ENCODE measurements at places on chromosomes 3 and 15.
A peak's percentile ranks its signal among the peaks of the same experiment; 100 is the strongest.

DNA sequence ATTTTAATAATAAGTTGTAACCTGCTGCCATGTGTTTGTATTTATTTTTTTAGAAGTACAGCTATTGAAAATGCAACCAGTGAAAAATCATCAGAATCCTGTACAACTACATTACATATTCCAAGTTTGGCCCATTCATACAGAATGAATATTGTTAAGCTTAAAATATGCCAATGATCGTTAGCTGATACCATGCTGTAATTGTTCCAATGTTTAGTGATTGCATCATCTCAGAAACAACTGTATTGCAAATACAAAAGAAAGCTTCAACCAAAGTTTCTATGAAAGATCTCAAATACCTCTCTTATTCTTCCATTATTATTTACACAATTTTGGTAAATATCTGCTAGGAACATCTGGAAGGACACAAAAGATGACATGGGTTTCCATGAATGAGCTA is 51.6 kb upstream of the ALCAM start:
- DNase-seq = no peak

DNA sequence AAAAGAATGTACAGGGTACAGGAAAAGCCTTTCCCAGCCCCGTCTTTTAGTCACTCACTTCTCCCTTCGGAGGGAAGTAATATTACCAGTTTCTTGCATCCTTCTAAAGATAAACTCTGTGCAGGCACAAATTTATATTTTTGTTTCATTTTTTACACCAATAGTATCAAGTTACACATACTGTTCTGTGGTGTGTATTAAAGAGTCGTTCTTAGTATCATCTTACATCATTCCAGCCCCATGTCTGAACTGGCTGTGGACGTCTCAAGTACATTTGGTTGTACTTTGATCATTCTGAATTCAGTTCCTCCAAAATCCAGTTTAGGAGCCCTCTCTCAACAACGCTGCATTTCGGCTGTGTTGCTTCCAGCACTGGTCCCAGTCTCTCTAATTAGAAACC is 68.7 kb downstream of the LMLN start:
- no peak for DNase-seq

DNA sequence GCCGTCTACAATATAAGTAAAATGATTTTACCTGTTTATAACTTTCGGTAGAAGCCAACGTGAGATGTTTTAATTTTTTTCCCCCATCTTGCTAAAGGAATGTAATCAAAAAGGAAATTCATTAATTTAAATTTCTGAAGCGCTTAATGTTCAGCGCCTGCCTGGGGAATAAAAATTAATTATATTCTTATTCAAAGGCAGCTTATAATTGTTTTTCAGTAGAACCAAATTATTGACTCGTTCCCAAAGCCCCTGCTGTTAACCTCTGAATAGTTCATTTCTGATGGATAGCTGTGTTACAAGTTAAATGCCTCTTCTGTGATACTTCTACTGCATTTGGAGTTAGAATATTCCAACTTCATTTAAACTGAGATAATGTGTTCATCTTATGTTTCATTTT is 51.6 kb downstream of the ARMC8 start:
- no peak for DNase-seq

GRCh38 chr15:62663547-62663946 is 379.0 kb upstream of the TPM1 start:
- DNase-seq = no peak

DNA sequence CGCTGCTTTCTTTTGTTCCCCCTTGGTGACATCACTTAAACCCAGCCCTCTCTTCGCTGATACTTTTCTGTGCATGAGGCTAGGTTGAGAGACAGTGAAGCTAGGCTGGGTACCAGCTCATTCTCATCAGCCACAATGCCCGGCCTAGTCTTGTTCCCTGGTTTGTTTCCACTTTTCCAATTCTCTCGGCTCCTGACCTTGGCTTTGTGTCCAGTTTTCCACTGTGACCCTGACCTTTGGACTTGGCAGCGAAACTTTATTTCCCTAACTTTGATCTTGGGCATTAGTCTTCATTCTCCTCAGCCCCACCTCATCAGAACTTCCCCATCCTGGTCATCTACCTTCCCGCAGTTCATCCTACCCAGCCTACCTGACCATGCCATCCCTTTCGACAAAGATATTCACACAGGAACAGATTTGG is 908 bp upstream of the ADPGK start:
- no peak for DNase-seq

- no peak for DNase-seq
These were observed 101.8 kb downstream of the BDH1 start for GRCh38 chr3:197454014-197454413.

GRCh38 chr3:32835961-32836360 is 18.2 kb downstream of the TRIM71 start:
- no peak for DNase-seq

- no peak for DNase-seq
These were observed 43.4 kb upstream of the ARL14 start for GRCh38 chr3:160633361-160634083.

DNA sequence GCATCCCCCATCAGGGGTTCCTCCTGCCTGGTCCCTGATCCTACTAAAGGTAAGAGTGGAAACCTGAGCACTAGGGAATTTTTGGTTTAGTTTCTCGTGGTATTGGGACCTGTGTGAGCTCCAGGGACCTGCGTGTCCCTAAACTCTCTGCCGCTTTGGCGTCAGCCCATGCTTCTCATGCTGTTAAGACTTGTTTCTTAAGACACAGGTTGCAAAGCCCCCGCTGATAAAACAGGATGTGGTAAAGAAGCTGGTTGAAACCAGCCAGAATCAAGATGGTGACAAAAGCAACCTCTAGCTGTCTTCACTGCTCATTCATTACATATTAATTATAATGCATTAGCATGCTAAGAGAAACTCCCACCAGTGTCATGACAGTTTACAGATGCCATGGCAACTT is 64.6 kb downstream of the LYZL4 start:
- DNase-seq = no peak

- DNase-seq = no peak
These were observed 36.5 kb downstream of the BOC start for GRCh38 chr3:113247675-113248458.

DNA sequence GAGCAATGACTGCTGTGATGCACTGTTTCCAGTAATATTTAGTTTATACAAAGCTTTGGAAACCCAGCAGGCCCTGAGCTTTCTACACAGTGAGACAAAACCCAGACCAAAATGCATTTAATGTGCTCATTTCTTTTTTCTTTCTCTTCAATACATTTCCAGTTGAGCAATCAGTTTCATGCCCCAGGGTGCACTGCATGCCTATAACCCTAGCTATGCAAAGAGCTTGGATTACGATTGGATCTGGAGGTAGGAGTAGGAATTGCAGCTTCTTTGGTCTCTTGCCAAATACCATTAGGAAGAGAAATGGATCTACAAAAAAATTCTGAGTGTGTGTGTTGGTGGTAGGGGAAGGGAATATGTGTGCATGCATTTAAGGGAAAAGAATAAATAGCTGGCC is 1001.4 kb downstream of the SQOR start:
- DNase-seq = no peak

GRCh38 chr3:36295296-36295695 is 85.0 kb upstream of the STAC start:
- DNase-seq = no peak

DNA sequence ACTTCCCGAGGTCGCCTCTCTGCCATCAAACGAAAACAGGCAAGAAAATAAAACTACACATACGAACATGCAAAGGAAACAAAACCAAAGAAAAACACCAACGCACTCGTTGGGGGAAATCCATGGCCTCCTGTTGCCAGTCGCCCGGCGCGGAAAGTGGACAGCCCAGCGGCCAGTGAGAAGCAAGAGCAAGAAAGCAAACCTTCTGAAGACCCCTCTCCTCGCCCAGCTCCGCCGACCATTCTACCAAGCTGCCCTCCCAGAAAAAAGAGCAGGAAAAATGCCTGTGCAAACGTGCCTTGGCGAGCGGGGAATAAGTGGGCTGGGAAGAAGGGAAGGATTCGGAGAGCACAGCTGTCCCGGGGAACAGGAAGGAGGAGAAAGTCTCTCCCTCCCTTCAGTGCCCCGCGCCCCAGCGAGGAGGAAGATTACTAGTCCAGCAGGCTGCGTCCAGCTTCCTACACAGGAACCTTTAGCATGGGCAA is 802 bp upstream of the NECTIN3 start:
- DNase-seq = peak; percentile 65

- DNase-seq = no peak
These were observed 93.0 kb upstream of the HES1 start for GRCh38 chr3:194042927-194043326.

DNA sequence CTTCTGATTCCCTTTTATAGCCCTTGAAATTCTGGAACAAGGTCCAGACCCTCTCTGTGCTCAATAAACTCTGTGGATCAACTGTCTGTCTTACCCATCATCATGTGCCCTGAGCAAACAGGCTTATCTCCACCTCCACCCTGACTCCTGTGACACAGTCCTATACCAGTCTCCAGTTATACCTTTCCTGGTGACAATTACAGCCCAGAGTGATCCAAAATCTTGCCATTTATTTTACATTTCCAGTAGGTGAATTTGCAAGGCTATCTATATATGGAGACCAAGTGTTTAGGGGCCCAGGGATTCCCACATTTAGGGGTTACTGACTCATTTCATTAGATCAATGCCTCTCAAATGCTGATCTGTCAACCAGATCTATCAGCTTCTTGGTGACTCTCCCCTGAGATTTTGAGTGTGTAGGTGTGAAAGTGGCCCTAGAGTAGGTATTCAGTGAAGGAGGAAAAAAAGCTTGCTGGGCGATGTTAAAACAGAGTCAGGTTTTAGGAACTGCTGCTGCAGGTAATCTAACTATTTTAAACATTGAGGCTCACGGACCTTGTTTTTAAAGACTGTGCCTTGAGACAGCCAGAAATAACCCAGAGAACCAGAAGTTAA is 229.6 kb upstream of the WNT5A start:
- no peak for DNase-seq

GRCh38 chr3:171851660-171852058 is 8.5 kb downstream of the TMEM212 start:
- DNase-seq = no peak
